ENCODE measurements at places on chromosomes 5 and 9.

DNA sequence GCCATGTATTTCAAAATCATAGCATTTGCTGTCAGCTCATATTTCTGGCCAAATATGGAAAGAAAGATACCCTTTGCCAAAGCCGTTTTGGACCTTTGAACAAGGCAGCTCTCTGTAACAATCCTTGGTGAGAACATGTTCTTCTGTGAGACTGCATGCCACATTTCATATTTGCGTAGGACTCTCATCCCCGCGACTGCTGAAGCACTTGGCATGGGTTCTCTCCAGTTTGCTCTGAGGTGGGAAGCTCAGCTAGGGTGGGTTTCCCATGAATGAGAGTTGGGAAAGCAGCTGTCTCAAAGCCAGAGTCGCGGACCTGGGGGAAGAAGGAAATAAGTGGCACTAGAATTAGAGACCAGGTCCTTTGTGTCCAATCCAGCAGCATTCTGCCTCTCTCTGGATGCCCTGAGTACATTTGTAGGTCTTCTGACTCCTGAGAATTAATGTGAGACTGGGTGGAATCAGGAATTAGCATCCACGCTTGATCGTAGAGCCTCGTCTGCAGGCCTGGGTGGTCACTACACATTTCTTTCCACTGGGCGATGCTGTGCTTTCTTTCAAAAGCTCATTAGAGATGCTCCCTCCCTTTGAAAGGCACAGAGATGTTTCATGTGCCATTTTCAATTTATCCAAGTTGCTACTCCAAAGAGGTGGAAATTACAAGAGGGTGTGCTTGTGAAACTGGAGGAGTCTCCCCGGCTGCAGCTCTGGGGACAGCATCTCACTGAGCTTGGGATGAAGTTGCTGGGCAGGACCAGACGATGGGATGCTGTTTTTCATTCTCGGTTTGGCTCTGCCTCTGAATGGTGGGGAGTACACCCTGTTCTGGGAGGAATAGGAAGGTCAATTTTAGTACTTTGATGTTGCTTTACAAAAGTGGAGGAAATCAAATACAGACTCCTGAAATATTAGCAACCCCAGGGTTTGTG lies 197.2 kb downstream of the GADD45G start:
- DNase-seq = no peak

DNA sequence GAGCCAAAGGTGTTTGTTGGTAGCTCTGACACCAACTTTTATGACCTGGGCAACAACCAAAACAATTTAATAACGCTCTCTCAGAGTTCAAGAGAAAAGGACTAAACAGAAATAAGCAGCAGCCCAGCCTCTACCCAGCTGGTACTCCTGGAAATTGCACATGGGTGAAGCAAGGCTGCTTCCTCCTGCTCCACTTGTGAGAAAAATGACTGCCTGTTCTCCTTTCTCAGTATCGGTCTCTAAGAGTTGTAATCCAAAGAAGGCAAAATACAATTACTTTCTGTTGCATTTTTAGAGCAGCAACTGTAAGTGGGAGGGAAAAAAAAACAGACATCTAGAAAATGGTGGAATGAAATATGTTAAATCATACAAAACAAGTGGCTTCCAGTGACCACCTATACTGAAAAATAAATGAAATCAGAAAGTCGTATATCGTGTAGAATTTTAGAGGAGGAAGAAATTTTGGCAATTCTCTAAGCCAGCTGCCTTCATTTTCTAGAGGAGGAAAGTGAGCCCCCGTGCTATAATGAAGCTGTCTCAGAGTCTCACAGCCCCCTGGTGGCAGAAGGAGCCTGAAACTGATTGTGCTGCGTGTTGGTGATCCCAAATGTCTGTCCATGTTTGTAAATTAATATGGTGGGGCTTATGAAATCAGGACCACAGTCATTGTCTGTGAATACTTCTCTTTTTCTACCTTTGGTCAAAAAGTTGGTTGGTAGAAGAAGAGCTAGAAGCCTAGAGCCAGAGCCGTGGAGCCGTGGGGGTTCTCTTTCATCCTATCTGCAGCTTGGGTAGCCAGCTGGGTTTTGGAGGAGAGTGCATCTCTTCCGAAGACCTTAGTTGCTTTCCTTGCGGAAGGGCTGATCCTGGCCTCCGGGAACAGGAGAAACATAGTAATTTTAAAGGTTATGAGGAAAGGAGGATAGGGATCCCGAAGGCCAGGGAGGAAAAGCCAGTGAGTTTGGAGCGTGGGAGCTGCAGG lies 139.9 kb downstream of the PIP5K1B start:
- DNase-seq = no peak

DNA sequence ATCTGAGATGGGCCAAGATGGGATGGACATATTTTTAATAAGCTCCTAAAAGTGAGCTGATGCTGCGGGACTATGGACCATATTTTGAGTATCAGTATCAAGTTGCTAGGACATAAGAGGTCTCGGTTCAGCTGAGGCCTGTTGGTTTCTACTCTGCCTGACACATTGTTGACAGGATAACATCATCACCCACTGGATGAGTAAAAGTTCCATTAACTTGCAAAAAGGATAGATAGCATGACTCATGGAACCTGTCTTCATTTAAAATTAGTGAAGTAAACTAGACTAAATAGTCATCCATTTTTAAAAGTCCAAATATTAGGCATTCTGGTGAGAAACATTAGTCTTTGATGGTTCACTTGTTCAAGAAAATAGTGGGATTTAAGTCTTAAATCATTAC lies 33.3 kb downstream of the PARP8 start:
- peak; percentile 32 for DNase-seq

DNA sequence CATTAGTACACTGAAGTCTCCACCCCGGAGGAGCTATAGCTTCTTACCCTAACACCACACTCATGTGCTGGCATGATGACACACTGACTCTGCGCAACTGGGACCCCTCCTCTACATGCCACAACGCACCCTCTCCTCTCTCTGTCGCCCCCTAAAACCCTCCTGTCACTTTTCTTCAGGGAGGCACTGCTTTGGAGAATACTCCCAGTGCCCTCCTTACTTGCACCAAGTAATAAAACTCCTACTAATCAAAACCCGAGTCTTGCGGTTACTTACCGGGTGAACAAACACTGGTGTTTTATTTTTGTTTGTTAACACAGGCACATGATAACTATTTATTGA lies 12.6 kb upstream of the STXBP1 start:
- no peak for DNase-seq

- DNase-seq = peak; percentile 96
These were observed 40.2 kb downstream of the RCL1 start for GRCh38 chr9:4832786-4833579.

All from foreskin keratinocyte (primary cell).